ENCODE measurements at places on chromosomes 6 and 20. TPM values are rescaled to one million over a fixed set of nuclear protein-coding genes. Genes with fewer than 3 reads are reported as not detected.

DNA sequence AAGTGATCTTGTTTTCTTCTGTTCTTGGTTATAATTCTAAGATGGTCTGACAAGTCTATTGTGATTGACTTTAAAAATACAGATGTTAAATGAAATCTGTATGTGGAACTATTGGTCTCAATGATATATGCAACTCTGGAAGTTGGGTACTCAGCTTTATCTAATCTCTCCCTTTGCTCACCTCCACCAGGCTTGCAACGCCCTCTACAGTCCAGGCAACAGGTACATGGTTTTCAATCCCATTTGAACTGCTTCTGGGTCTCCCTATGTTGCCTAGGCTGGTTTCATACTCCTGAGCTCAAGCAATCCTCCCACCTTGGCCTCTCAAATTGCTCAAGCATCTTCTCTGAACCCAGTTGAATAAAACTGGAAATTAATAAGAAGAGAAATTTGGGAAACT, 25.6 kb upstream of the HLA-DQB1 start:
- no peak overlapping the region for H3K27ac ChIP-seq
- no peaks in the 10 kb centered on the region for H3K4me1 ChIP-seq
- H3K4me3 ChIP-seq: no peak overlapping the region
- no peaks in the 10 kb centered on the region for H3K36me3 ChIP-seq
- no peaks in the 10 kb centered on the region for H3K27me3 ChIP-seq
- no peak for DNase-seq

The ADGB gene
- total RNA-seq: not detected

DNA sequence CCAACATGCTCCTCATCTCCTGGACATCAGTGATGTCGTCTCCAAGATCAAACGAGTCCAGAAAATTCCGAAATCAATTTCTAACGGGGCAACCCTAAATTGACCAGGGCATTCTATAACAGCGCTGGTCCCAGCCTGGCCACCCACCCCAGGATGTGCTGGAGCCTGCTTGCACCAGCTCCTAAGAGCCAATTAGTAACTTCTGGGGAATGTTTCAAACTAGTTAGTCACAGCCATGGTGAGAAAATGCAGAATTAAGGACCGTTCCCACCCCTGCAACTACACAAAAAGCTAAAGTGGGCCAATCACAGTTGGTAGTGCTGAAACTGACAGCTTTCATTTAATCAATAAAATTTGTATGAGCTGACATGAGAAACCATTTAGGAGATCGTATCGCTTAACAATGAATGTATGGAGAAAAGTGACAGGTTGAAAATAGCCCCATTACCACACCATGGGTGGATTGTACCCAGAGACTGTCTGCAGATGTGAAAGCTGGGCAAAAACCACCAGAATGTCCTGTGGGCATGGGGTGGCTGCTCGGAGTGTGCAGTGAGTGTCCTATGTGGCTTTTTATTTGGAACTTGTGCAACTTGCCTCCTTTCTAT, 165.7 kb upstream of the AFDN start:
- no peak for DNase-seq
- H3K27me3 ChIP-seq: no peaks in the 10 kb centered on the region
- no peaks in the 10 kb centered on the region for H3K4me1 ChIP-seq
- no peak overlapping the region for H3K27ac ChIP-seq
- no peaks in the 10 kb centered on the region for H3K36me3 ChIP-seq

The HLA-DMA gene
- 9.2 TPM for total RNA-seq

Data from right atrium auricular region (tissue), 2 donors.